ENCODE measurements at places on chromosomes 7 and 10.
A peak's percentile ranks its signal among the peaks of the same experiment; 100 is the strongest.

- DNase-seq = no peak
Measured at GRCh38 chr10:15072358-15072757, 16.2 kb downstream of the ACBD7 start.

GRCh38 chr10:48377751-48378530 lies 71.5 kb downstream of the MAPK8 start:
- DNase-seq = no peak

GRCh38 chr10:20888620-20889330 lies 8.3 kb downstream of the NEBL start:
- DNase-seq = no peak

GRCh38 chr10:85624511-85624910 lies 742.1 kb downstream of the GRID1 start:
- peak; percentile 36 for DNase-seq

DNA sequence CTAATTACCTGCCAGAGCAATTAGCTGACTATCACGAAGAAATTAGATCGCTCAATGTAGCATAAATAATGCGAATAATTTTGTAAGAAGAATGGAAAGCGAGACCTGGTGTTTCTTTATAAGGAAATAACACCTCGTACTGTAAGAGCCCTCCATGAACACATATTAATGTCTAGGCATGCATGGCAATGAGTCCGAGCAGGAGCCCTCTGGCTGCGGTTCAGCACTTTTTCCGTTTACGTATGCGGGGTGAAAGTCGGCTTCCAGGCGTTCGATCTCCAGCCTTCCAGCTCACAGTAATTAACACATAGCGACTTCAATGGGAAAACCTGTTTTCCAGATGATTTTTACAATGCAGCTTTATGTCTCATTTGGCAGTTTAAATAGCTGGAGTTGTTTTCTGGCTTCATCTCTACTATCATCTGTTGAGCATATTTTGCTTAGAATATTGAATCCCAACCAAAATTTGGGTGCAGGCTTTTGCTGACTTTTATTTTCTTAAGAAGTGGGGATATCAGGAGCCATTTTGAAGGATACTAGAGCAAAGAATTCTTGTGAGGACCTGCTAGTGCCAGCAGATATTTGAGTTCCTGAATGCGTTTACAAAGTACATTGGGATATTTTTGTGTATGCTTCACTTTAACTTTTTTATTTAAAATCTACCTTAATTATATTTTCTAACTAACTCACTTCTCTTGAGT lies 7.2 kb upstream of the SP8 start:
- no peak for DNase-seq

DNA sequence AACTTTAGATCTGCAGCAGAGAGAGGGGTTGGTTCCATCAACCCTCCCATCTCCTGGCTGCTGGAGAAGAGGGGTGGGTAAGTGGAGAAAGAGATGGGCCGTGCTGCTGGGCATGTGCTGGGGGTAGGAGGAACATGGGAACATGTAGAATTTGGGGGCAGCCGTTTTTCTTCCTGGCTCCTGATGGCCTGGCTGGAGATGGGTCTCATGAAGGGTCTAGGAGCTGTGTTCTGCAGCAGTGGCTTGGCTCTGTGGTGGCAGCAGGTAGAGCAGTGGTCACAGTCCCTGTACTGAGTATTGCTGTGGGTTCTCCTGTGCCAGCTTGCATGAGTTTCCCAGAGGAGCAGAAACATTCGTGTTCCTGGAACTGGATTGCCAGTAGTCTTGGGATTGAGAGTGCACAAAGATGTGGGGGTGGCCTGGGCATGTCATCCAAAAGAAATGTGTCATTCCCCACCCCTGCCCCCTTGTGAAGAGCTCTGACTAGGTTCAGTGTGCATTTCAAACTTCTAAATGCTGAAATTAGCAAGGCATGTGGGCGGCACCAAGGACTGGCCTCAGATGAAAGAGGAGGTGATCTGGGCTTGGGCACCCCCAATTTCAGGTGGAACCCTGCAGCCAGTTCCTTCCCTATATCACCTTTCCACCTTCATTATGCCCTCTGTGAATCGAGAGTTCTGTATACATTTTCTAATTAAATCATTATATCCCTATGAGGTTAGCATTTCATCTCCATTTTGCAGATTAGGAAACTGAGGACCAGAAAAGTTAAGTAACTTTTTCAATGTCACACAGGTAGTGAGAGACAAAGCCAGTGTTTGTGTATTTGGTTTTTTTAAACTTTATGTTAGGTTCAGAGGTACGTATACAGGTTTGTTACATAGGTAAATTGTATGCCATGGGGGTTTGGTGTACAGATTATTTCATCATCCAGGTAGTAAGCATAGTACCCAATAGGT lies 2.1 kb downstream of the CHST3 start:
- DNase-seq = no peak

GRCh38 chr10:79399223-79399831 lies 46.1 kb downstream of the ZCCHC24 start:
- peak; percentile 43 for DNase-seq

DNA sequence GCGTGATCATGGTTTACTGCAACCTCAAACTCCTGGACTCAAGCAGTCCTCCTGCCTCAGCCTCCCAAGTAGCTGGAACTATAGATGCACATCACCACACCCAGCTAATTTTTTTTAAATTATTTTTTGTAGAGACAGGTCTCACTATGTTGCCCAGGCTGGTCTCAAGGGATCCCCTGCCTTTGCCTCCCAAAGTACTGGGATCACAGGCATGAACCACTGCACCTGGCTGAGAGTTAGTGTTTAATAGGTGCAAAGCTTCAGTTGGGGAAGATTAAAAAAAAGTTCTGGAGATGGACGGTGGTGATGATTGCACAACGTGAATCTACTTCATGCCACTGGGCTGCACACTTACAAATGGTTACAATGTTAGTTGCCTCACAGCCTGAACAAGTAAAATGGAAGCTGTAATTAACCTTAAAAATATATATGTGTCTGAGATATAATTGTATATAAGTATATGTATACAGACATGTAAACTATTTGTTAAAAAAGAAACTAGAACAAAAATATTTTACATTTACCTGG lies 106.4 kb upstream of the ZNF438 start:
- DNase-seq = no peak

- DNase-seq = no peak
Measured at GRCh38 chr10:80289451-80290287, at the start of gene MAT1A. Gene MAT1A, minus strand, starts transcription at chr10:80289658. Its CDS starts 235 bp downstream, at chr10:80289423.

GRCh38 chr10:97012470-97012869 lies 173.3 kb downstream of the SLIT1 start:
- DNase-seq = no peak

DNA sequence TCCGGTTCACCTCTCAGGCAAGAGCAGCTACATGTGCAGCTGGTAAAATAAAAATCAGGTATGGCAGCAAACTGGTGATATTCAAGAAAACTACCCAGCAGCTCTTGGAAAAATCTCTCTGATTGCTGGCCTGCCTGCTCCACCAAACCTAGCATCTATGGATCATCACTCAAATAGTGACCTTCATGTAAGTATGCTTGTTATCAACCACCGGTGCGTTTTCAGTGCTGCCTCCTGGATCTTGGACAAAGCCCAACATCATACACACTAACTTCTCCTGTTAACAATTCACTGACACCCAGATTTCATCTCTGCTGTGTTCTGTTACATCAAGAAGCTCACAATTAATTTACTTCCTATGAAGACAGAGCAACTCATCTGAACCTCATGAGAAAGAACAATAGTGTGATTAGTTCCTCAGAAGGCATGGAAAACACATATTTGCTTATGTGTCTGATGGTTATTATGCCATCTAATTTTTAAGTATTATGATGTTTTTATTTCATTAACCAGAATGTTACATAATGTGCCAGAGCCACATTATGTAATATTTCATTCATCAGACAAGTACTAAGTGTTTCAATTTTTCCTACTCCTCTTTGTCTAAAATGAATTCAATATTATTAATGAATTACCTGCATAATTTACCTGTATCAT lies 8.8 kb downstream of the CDK6 start:
- DNase-seq = peak; percentile 64

DNA sequence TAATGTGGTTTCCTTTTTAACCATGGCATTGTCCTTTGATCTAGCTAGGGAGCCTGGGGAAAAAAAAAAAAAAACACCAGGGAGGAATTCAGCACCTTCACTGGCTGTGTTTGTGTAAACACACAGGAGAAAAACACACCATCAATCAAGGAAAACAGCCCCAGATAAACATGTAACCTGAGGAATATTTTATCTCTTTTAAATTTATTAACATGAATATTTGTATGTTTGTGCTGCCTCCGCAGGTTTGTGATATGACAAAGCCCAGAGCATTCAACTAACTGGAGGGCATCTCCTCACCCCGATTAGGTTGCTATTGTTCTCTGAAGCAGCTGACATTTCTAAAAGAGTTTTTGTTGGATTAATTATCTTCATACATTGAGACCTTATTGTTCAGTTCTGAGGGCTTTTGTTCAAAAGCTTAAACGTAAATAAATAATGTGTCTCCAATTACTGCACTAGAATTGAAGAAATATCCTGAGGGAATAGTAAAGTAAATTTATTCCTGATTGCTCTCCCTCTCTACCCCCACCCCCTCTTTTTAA lies 89.4 kb upstream of the SEMA3E start:
- no peak for DNase-seq

- no peak for DNase-seq
Measured at GRCh38 chr7:105779856-105780780, 96.3 kb downstream of the ATXN7L1 start.

GRCh38 chr7:4460597-4460996 lies 221.5 kb upstream of the FOXK1 start:
- no peak for DNase-seq

DNA sequence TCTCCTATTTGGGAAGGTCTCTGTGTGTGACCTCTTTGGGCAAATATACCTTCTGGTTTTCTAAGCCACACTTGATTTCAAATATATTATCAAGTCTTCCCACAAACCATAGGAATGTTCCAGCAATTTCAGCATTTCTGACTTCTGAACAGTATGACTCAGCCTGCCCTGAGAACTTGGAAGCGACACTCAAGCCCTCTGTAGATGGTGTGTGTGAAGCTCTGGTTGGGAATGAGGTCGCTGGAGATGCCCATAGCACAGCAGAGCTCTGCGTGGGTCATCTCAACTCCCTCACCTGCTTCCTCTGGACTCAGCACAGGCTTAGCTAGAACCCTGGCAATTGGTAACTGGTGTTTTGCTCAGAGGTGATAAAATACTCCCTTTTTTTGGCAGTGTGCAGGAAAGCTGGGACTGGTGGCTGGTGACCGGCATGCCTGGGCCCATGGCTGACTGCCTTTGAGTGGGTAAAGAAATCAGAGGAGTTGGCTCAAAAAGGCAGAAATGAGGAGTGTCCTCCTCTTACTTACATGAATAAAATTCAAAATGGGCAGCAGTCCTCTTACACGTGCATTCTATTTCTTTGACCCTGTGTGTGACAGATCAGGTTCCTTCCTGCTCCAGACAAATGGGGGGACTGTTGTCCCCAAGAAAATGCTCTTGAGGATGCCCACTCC lies 87.5 kb upstream of the NRP1 start:
- DNase-seq = no peak

DNA sequence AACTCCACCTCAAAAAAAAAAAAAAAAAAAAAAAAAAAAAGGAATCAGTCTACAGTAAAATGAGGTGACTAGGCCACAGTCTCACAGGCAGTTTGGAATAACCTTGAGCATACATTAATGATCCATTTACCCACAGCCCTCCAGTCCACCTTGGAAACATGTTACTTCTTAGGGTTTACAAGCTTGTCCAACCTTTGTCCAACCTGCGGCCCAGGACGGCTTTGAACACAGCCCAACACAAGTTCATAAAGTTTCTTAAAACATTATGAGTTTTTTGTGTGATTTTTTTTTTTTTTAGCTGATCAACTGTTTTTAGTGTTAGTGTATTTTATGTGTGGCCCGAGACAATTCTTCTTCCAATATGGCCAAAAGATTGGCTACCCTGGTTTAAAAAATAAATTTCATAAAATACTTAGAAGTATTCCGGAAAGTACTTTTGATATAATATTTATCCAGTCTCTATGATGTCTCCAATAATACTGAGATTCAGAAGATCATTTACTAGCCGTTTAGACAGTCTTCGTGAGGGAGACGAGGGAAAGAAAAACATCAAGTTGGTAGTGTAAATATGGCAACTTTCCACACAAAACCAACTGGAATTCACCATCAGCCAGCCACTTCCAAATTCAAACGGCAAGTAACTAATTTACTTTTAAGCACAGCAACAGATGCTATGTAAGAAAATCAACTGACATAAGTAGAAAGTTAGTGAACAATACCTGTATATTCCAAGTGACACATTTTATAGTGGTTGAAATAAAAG lies 9.9 kb downstream of the BAZ1B start:
- peak; percentile 23 for DNase-seq

- peak; percentile 53 for DNase-seq
Measured at GRCh38 chr10:103781329-103782061, 73.9 kb downstream of the SH3PXD2A start.

DNA sequence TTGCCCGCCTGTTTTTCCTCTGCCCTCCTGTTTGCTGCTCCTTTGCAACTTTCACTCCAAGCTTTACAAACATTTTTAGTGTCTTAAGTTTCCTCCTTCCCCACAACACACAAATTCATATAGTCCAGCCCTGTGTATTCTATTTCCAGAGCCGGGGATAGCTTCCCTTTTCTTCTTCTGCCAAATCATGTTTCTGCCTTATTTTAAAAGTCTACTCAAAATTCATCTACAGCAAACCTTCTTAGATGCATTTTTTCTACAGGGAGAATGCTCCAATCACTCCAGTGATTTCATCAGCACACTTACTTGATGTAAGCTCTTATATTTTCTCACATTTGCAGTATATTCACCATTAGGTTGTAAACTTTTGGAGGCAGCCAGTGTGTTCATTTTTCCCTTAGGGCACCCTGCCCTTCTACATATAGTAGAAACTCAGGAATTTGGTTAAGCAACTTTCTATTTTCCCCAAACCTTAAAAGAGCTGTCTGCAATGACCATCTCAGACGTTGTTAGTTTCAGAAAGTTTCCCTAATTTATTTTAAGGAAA lies 12.4 kb upstream of the ACTA2 start:
- DNase-seq = no peak

- DNase-seq = no peak
Measured at GRCh38 chr10:110444004-110444337, 53.7 kb upstream of the DUSP5 start.

- no peak for DNase-seq
Measured at GRCh38 chr10:131511391-131511790, 199.9 kb upstream of the TCERG1L start.

Data from hematopoietic multipotent progenitor cell treated with erythropoietin and hydrocortisone succinate and interleukin-3 and kit ligand, for 6 days (in vitro differentiated cells).